Esophagus squamous epithelium (tissue), 5 donors: ENCODE measurements at places on chromosomes 13 and 19.

- no peak for DNase-seq
Observed at GRCh38 chr13:83136660-83137059, 745.6 kb downstream of the SLITRK1 start.

GRCh38 chr13:100497389-100497788, 91.2 kb downstream of the GGACT start:
- DNase-seq = no peak

GRCh38 chr19:6736169-6736916, 1.0 kb downstream of the GPR108 start:
- peak; percentile 45 for DNase-seq

GRCh38 chr13:25733696-25734435, 317.9 kb downstream of the SHISA2 start:
- no peak for DNase-seq

DNA sequence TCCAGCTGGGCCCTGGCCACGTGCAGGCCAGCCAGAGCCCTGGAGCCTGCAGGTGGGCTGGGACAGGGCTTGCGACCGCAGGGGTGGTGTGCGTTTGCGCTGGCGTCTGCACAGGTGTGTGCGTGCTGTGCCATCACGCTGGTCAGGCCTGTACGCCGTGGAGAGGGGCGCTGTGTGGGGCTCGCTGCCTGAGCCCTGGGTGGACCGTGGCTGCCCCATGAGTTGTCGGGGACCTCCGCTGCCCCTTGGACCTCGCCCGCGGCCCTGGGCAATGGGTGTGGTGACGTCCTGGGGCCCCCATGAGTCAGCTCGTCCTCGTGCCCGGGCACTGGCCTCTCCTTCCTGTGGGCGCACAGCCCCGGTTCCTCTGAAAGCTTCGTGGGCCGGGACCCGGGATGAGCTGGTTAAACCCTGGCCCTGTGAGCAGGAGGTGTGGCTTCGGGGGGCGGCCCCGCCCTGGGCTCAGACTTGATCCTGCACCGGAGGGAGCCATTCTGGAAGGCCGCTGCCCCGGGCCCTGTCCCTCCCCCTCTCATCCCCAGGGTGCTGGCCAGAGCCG, 6.8 kb downstream of the CSNK1G2 start:
- no peak for DNase-seq

GRCh38 chr13:48573213-48574007, 40.5 kb upstream of the RCBTB2 start:
- no peak for DNase-seq

DNA sequence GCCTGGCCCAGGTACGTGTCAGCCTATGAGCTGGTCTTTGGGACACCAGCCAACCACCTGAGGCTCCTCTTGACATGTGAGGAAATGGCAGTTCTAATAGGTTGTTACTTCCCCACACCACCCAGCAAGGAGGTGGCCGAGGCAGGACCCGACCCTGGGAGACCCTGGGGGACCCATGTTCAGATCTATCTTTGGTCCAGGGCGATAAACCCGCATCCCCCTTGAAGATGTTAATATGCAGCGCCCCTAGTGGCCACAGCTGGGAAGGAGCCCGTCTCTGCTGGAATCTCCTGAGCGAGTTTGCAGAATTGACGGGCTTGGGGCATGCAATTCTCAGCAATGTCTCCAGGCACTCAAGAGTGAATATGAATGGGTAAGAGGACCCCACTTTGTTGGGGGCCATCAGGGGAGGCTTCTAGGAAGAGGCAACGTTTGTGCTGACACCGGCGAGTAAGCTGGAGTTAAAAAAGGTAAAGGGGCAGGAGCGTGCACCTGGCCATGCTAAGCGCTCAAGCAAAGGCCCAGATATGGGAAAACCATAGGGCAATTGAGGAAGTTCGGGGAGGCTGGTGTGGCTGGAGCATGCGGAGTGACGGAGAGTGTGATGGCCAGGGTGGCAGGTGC, 1.5 kb upstream of the MYO1F start:
- DNase-seq = no peak

GRCh38 chr19:15072930-15073647, 8.9 kb upstream of the OR1I1 start:
- DNase-seq = no peak

GRCh38 chr19:44845612-44846454, at the start of gene NECTIN2:
Gene NECTIN2 (plus strand): TSS chr19:44846297. CDS start chr19:44846526, 229 bp downstream.
- DNase-seq = peak; percentile 85

DNA sequence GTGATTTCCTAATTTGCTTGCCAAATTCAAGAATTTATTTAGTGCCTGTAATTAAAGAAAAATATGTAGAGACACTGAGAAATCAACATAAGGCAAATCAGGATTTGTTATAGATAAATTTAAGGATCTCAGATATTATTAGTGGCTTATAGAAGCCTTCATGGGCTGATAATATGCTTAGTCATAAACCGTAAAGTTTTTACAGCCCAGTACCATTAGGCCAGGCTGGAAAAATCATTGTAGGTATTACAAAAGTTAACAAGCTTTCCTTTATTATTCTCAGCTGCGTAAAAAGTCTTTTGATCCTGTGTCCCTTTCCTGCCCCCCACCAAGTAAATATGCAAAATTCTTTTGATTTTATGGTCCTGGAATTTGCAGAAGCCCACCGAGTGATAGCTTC, 58.2 kb downstream of the SLITRK6 start:
- DNase-seq = no peak

DNA sequence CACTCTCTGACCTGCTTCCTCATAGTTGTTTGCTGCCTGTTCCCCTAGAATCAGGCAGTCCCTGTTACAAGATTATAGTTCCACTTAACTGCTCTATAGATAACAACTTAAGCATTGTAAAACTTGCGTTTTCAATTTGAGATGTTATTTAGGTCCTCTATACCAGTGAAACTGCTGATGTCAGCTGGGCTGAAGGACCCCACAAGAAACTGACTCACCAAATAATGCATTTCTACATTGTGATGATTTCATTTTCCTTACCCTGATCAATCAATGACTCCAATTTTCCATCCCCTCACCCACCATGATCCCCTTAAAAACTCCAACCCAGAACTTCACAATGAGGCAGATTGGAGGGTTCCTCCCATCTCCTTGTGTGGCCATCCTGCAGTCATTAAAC, 280.7 kb downstream of the SLITRK1 start:
- DNase-seq = no peak

DNA sequence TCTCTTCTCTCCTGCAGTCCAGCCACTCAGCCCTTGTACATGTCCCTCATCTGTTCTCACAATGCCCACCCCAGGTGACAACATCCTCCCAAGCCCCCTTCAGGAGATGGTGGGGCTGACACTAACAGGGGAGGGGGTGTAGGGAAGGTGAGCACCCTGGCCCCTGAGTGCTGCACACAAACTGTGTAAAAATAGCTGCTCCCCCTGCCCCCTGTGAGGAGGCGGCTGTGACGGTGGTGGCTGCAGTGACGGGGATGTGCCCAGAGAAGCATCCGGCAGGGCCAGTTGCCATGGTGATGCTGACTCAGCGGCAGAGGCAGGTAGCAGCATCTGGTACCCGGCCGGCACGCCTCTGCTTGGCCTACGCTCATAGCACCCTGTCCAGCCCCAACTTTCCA, 13.0 kb upstream of the JUND start:
- no peak for DNase-seq

GRCh38 chr13:26806891-26807290, 46.3 kb upstream of the GPR12 start:
- no peak for DNase-seq

DNA sequence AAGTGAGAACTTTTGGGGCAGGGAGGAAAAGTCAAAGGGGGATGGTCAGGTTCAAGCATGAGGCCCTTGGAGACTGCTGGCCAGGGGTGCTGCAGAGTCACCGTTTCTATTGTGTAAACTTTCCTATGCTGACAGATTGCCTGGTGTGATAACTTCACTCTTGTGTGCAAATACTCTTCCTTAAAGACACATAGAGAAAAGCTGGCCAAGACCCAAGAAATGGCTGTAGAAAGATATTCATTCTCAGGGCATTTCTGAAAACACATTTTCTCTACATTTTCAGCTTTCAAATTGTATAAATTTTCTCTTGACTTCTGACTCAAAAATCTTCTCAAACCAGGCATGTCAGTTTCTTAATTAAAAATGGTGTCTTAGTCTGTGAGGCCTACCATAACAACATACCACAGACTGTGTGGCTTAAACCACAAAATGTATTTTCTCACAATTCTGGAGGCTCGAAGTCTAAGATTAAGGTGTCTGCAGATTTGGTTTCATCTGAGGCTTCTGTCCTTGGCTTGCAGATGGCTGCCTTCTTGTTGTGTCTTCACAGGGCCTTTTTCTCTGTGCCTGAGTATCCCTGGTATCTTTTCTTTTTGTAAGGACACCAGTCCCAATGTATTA, 304.5 kb downstream of the KCNRG start:
- DNase-seq = no peak

- DNase-seq = no peak
Observed at GRCh38 chr13:41232578-41233480, 30.5 kb downstream of the MTRF1 start.

DNA sequence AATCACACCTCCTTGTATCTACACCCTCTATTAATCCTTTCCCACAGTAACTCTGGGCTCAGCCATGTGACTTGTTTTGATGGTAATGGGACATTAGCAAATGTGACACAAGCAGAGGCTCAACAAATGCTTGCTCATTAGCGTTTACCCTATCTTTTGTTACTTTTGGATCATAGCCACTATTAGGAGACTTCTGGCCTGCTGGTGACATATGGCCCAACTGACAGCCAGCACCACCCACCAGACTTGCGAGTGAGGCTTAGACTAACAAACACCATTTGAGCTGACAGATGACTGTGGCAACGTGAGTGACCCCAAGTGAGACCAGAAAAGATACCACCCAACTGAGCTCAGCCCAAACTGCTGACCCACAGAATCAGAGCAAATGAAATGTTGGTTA, 154.1 kb downstream of the OLFM4 start:
- DNase-seq = no peak

DNA sequence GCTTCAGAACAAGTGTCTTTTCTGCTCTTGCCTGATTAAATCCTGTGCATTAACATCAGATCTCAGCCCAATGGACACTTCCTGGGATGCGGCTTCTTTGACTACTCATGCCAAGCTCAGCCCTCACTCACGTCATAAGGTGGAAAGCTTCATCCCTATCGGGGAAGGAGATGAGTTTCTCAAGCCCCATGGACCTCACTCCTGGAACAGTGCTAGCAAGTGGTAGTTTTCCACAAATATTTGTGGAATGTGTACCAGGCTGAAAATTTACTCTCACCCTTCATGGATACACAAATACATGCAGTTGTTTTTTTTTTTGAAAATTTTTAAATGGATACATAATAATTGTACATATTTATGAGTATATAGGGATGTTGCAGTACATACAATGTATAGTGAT, 34.6 kb upstream of the FARP1 start:
- no peak for DNase-seq

DNA sequence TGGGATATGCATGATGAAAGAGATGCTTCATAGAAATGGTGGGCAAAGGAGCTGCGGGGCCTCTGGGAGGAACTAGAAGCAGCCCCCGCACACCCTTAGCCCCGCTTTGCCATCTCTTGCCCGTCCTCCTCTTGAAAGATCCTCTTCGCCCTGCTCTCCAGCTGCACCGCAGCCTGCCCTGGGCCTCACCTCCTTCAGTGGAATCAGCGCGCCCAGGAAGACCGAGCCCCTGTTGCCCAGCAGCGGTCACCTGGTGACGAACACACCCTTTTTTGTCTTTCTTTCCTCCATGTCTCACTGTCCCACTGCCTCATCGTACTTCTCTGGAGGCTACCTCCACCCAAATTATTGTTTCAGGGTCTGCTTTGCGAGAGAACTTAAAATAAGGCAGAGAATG, 807.6 kb downstream of the UQCRFS1 start:
- no peak for DNase-seq

GRCh38 chr13:35891507-35892441, 239.4 kb downstream of the DCLK1 start:
- DNase-seq = no peak

DNA sequence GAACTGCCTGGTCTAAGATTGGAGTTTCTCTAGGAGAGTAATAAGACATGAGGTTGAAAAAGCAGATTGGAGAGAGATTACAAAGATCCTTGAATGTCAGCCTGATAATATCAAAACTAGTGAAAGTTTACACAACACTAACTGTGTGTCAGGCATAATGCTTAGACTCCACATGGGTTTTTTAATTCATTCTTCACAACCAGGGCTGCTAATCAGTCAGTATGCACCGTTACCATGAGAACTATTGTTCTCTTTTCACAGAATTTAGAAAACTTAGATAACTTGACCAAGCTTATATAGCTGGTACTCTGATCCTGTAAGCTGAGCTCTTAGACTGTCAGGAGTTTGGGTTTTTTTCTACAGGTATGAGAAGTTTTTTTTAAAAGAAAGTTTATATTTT, 46.6 kb upstream of the TSC22D1 start:
- no peak for DNase-seq

DNA sequence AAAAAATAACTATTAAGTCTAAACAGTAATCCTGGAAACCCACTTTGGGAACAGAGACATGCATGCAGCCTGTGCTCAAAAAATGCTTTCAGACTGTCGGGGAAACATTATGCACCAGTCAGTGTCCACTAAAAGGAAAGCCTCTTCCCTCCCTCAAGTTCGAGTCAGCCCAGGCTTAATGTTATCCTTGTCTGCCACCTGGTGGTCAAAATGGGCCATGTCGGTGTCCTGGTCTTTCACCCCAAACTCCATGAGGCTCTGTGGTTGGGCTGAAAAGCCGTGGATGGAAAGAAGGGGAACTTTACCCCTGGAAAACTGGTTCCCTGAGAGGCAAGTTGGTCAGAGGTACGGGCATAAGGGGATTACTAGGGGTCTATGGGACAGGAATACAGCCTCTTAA, 88.4 kb upstream of the ZNF492 start:
- no peak for DNase-seq

DNA sequence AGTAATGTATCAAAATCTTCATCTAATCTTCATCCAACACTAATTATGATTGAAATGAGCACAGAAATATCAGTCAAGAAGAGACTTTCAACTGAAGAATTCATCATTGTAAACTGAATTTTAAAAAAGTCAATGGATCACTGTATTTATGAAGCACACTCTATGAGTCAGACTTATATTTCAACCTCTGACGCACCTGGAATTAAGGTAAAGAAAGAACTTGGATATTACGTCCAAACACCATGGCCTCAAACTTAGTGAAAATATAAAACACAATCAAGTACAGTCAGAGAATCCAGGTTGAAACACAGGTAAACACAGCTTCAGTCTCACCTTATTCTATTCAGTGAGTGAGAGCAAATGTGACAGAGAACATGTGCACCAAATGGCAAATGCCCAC, 39.5 kb downstream of the MIPEP start:
- no peak for DNase-seq
